ENCODE measurements at places on chromosomes 5 and 9. TPM values are rescaled to one million over a fixed set of nuclear protein-coding genes. Genes with fewer than 3 reads are reported as not detected.

Gene SMIM33
- not detected for total RNA-seq

Gene SKP2
- total RNA-seq = 11.0 TPM

Gene C5orf46
- not detected for total RNA-seq

Gene ZFP2
- 2.8 TPM for total RNA-seq

Gene ADGRD2
- not detected for total RNA-seq

Gene REXO4
- total RNA-seq = 21.1 TPM

Gene GTF3C5
- 32.4 TPM for total RNA-seq

Gene TMEM215
- not detected for total RNA-seq

Gene DAPK1
- total RNA-seq = 18.5 TPM

Gene PCDH12
- total RNA-seq = under 0.01 TPM

Gene RBM18
- total RNA-seq = 9.5 TPM

Gene POC5
- total RNA-seq = 13.9 TPM

Gene PCDHGA12
- total RNA-seq = 13.7 TPM

Gene WHRN
- 0.51 TPM for total RNA-seq

Gene INSL6
- not detected for total RNA-seq

Gene KIF24
- 0.51 TPM for total RNA-seq

Gene FOXD4
- 0.26 TPM for total RNA-seq

Gene C1QTNF2
- 2.3 TPM for total RNA-seq

Gene FOXD4L4
- 0.26 TPM for total RNA-seq

Gene SLC12A2
- total RNA-seq = 19.0 TPM

Gene SHOC1
- total RNA-seq = under 0.01 TPM

Gene GLRA1
- not detected for total RNA-seq

Gene RNF183
- total RNA-seq = not detected

Gene B4GALT7
- total RNA-seq = 29.1 TPM

Gene FABP6
- not detected for total RNA-seq
